ENCODE measurements at places on chromosomes 16 and 17.

DNA sequence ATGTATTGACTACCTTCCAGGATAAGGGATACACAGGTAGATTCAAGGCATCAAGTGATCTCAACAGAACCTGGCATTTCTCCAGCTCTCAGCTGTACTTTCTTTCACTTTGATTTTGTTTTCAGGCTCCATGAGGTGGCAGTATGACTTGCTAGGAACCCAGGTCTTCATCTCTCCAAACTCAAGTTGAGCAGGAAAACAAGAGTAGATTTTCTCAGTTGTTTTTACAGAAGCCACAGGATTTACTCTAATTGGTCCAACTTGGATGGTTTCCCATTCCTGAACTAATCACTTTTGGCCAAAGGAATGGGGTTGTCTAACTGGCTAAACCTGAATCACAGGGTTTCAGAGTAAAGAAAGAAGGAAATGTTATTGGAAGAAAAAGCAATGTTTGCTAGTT, 146.6 kb downstream of the TRIM37 start:
- no peak for DNase-seq

DNA sequence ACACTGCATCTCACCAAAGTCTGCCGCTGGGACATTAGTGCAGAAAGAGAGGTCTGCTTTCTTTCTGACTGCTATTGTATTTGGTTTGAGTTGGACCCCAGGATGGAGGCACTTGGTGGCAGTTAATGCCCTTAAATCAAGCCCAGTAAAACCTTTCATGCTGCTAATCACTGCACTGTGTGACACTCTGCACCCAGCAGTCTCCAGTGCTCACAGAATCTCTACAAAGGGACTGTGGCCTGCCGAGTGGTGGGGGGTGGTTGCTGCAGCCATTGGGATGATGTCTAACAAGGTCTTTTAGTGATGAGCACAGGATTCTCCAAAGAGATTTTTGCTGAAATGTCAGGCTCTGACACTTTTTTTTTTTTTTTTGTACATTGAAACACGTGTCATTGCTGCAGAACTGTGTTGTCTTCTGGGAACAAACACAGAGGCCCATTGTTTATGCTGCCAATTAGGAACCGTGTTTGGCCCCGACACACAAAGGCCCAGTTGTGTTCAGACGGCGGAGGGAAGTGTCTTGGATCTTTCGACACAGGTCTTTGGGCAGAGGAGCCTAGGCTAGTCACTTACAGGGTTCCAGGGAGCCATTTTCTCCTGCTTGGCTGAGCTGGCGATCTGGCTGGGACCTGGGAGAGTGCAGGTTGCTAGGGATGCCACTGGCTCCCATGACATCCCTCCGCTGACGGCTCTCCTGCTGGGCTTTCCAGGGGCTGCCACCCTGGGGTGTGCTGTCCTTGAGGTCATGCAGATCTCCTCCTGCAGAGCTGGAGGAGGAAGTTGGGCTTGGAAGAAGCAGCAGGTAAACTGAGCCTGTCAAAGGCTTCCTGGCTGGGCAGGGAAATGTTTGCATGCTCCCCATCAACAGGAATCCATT, 16.2 kb upstream of the TNRC6C start:
- no peak for DNase-seq

- DNase-seq = no peak
Measured at GRCh38 chr17:339193-340061, 13.2 kb downstream of the RPH3AL start.

DNA sequence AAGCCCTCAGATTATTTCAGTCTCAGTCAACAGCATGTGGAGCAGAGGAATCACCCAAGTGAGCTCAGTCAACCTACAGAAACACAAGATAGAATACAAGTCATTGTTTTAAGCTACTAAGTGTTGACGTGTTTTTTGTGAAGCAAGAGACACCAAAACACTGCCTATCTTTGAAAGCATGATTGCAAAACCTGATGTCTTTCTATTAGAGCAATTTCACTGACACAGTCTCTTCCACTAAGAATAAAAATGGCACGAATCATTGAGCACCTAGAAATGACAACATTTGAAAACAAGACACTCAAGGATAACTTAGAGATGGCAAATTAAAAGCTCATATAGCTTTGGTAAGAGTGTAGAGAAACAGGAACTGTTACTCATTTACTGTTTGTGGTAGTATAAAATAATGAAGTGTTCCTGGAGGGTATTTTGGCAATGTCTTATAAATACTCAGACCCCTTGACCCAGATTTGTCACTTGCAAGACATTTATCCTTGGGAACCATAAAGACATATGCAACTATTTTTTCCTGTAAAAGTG, 407.1 kb upstream of the XYLT1 start:
- no peak for DNase-seq

DNA sequence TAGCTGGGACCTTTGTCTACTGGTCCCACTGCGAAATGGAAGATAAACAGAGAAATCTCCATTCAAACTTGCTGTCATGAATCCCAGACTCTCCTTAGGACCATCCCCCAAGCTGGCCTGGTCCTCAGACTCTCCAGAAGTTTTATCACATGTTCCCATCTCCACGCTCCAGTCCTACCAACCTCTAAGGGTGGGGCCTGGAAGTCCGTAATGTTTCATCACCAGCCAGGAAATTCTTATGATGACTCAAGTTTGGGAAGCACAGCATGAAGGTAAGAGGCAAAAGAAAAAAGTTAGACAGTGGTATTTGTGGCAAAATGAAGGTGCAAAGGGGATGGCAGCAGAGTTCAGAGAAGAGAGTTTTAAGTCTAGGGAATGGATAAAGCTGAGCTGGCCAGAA, 52.7 kb downstream of the ZNF18 start:
- no peak for DNase-seq

GRCh38 chr17:48571024-48571818, 6.9 kb downstream of the HOXB4 start:
- no peak for DNase-seq

DNA sequence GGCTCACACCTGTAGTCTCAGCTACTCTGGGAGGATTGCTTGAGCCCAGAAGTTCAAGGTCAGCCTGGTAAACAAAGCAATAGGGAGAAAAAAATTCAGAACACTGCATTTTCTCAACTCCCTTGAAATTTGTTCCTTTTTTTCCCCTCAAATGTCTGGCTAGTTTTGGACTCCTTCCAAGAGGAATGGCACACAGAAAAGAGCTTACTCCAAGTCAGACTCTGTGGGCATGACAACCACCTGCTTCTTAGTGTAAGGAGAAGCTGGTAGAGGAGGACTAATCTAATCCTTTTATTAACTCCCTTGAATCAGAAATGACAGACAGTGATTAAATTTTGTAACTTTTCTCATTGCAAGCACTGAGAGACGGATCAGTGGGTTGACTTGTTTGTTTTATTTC, 27.9 kb upstream of the HYDIN start:
- DNase-seq = no peak

- peak; percentile 91 for DNase-seq
Measured at GRCh38 chr17:36703860-36704266, 102.5 kb downstream of the MRM1 start.

DNA sequence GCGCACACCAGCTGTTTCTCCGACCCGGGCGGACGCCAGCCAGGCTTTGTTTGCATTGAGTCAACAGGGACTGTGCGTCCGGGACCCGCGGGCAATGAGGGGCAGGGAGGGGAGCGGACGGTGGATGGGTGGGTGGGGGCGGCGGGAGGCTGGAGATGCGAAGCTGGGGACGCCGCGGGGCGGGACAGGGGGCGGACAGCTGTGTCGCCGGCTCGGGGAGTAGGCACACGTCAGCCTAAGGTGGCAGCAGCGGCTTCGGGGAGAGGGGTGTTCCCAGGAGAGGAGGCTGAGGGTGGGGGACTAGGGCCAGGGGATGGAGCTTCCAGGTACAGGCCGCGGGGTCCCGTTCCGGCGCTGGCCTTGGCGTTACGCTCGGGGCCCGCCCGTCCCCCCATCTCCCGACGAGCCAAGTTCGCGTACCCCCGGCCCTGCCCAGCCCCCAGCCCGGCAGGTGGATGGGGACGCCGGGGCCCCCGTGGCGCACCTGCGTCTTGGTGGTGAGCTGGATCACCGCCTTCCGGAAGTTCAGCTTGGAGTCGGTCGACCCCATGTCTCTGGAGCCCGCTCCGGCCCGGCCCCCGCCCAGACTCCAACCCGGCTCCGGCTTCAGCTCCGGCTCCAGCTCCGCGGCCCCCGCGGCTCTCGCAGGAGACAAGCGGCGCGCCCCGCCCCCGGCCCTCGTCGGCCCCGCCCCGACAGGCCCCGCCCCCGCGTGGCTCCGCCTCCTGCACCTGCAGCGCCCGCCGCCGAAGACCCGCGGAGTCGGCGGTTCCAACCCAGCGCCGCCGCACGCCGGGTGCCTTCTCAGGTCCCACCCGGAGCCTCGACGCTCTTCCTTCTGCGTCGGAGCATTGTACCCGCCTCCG, at the start of gene HID1:
Gene HID1, minus strand, starts transcription at position 653 of the 866 bp plus-strand sequence. Its CDS starts 103 bp downstream, at position 550.
- peak; percentile 89 for DNase-seq

GRCh38 chr16:12767897-12768296, 35.8 kb downstream of the CPPED1 start:
- DNase-seq = no peak

GRCh38 chr17:56480501-56480900, 113.0 kb upstream of the NOG start:
- DNase-seq = no peak

GRCh38 chr16:20904507-20905081, 4.0 kb downstream of the LYRM1 start:
- DNase-seq = no peak

GRCh38 chr17:32596628-32597027, 109.8 kb downstream of the CDK5R1 start:
- no peak for DNase-seq

- DNase-seq = no peak
Measured at GRCh38 chr17:2436316-2436905, 35.6 kb upstream of the MNT start.

GRCh38 chr17:640436-640835, 74.2 kb downstream of the VPS53 start:
- DNase-seq = no peak

GRCh38 chr16:4315186-4316107, at the start of gene GLIS2:
Gene GLIS2 (plus strand): TSS chr16:4316067. CDS start chr16:4332281, 16,214 bp downstream.
- peak; percentile 82 for DNase-seq

DNA sequence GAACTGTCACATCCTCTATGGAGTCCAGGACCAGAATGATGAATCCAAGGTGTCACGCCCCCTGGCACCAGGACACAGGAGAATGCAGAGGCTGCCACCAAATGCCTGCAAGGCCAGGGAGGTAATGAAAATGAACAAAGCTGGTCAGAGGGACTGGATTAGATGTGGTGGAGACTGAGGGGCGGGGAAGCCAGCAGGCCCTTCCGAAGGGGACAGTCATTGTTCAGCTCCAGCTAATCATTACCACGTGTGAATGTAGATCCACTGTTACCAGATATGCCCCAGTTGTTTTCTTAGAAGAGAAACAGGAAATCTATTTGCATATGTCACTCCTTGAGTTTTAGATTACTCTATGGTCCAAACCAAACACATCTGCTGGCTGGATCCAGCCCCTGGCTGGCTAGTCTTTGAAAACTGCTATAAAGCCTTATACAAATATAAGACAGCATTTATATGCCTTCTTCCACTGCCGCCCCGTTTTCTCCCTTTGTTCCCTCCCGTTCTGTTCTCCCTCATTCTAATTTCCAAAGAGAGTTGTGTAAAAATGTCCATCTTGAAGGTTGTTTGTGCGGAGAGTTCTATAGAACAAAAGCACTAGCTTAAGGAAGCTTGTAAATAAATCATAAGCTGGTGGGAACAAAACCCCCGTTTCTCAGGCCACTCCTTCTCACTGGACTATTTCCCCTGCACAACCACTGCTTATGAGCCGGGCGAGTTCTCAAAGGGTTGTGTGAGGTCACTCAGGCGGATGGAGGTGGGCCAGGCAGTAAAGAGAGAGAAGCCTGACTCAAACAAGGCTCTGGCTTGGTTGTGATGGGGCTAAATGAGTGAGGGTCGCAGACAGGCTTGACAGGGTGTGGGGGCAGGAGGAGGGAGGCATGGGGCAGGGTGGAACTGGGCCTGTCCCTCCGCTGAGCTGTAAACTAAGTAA, 14.2 kb downstream of the CRYM start:
- DNase-seq = no peak

- peak; percentile 46 for DNase-seq
Measured at GRCh38 chr16:51971184-51971583, 575.8 kb downstream of the TOX3 start.

- no peak for DNase-seq
Measured at GRCh38 chr17:19265755-19266154, 28.6 kb downstream of the EPN2 start.

GRCh38 chr16:63442246-63442645, 1406.0 kb upstream of the CDH8 start:
- no peak for DNase-seq

- no peak for DNase-seq
Measured at GRCh38 chr17:41553176-41553575, 18.7 kb downstream of the KRT9 start.

- DNase-seq = no peak
Measured at GRCh38 chr16:63372815-63373214, 1336.6 kb upstream of the CDH8 start.

DNA sequence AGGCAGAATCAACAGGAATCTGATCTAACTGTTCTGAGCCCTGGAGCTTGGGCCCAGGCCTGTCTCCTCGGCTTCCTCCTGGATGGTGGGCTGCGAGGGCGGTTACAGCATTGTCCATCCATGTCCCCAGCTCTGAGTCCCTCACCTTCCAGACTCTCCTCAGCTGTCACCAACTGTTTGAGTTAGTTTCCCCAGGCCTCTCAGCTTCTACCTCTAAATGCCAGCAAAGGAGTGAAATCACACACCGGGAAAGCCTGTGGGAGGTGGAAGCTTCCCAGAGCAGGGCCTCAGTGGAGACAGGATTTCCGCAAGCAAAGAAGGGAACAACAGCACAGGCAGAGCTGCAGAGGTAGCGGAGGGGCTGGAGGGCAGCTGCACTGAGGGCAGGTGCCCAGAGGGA, 9.4 kb upstream of the PRPSAP2 start:
- no peak for DNase-seq

DNA sequence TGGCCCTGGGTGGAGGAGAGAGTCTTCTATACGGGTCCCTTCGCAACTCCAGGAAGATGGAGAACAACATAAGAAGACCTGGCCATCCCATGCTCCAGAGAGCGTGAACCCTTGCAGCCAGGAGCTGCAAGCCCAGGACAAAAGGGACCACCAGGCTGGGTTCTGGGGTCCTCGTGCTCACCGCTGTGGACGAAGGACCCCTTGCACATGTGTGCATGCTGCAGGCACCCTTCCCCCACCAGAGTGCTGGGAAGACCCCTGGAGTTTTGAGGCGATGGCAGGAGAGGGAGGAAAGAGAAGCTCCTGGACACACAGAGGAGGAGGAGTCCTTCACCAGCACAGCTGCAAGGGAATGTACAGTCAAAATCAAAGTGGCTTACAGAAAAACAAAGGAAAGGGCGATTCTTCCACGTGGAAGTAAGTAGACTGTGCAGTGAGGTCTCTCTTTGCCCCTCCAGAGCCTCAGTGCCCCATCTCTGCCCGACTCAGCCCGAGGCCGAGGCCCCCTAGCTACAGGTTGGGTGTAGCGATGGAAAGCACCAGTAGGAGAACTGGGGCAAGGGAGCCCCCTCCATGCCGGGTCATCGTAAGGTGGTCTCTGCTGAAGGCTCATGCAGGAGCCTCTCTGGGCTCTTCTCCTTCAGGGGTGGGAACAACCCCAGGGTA, 51.3 kb downstream of the PIMREG start:
- no peak for DNase-seq
